ENCODE measurements at places on chromosomes 6 and 20.

GRCh38 chr20:33561692-33562601, 72.1 kb downstream of the CBFA2T2 start:
- no peaks in the 10 kb centered on the region for H3K36me3 ChIP-seq
- peak; percentile 93 for DNase-seq
- peak overlapping the region; percentile 28 for H3K27ac ChIP-seq
- no peak overlapping the region for H3K4me3 ChIP-seq

GRCh38 chr6:155014670-155015300, 19.7 kb downstream of the TIAM2 start:
- no peaks in the 10 kb centered on the region for H3K36me3 ChIP-seq
- H3K4me3 ChIP-seq: no peak overlapping the region

DNA sequence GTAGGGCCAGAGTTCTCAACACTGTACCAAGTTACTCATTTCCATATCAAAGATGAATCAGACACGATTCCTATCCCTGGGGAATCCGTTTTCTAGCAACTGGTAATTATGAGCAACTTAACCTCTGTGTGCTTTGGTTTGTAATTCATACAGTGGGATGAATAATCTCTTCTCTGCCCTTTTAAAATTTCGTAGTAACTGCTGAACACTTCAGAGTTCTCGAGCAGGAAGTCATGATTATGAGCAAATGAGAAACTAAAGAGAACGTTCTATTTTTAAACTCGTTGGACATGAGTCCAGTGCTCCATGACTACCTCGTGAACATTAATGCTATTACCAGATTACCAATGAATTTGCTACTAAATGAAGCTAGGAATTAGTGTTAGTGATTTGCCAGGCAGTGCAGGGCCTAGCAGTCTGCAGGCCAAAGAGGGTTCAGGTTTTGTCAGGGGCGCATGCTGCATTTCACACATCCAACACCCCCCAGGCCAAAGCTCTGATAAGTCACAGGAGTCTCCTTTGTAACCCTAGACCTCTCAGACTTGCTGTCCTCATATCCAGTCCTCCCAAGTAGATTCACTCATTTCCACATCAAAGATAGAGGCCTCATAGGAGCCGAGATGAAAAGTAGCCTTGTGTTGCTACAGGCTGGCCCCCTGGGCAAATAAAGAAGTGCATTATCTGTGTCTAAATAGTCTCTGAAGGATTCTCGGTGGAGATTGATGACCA, 45.8 kb upstream of the VSTM2L start:
- H3K27me3 ChIP-seq: no peaks in the 10 kb centered on the region
- H3K36me3 ChIP-seq: peaks cover 6% of the 10 kb centered on the region
- no peaks in the 10 kb centered on the region for H3K4me1 ChIP-seq
- H3K4me3 ChIP-seq: no peak overlapping the region

DNA sequence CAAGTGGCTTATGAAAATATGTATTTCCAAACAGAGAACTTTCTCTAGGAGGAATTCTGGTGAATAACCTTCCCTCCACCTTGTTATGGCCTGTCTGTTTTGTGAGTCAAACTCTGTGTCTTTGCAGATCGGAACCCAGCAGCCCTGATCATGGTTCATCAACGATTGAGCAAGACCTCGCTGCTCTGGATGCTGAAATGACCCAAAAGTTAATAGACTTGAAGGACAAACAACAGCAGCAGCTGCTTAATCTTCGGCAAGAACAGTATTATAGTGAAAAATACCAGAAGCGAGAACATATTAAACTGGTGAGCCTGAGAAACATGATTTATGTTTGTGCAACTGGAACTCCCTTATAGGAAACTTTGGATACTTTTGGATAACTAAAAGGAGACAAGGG, 294.5 kb upstream of the PLCB4 start:
- H3K4me3 ChIP-seq: no peak overlapping the region
- DNase-seq: no peak
- H3K36me3 ChIP-seq: no peaks in the 10 kb centered on the region
- H3K4me1 ChIP-seq: peaks cover 7% of the 10 kb centered on the region
- no peaks in the 10 kb centered on the region for H3K27me3 ChIP-seq

DNA sequence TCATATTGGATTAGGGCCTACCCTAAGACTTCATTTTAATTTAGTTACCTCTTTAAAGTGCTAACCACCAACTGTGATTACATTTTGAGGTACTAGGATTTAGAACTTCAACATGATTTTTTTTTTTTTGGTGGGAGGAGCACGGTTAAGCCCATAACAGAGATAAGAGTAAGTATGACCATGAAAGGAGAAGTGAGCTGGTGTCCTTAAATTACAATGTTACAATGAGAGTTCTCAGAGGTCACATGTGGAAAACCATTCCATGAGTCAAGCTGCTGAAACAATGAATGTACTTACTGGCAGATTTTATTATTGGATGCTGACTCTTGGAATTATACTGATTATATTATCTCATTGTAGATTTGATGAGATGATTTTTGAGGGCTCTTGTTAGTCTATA, 779.3 kb upstream of the CITED2 start:
- no peak overlapping the region for H3K27ac ChIP-seq
- H3K4me3 ChIP-seq: no peak overlapping the region
- H3K36me3 ChIP-seq: no peaks in the 10 kb centered on the region
- H3K27me3 ChIP-seq: no peaks in the 10 kb centered on the region
- H3K4me1 ChIP-seq: no peaks in the 10 kb centered on the region
- no peak for DNase-seq
